ENCODE measurements at places on chromosomes 1 and 21.
A peak's percentile ranks its signal among the peaks of the same experiment; 100 is the strongest.

DNA sequence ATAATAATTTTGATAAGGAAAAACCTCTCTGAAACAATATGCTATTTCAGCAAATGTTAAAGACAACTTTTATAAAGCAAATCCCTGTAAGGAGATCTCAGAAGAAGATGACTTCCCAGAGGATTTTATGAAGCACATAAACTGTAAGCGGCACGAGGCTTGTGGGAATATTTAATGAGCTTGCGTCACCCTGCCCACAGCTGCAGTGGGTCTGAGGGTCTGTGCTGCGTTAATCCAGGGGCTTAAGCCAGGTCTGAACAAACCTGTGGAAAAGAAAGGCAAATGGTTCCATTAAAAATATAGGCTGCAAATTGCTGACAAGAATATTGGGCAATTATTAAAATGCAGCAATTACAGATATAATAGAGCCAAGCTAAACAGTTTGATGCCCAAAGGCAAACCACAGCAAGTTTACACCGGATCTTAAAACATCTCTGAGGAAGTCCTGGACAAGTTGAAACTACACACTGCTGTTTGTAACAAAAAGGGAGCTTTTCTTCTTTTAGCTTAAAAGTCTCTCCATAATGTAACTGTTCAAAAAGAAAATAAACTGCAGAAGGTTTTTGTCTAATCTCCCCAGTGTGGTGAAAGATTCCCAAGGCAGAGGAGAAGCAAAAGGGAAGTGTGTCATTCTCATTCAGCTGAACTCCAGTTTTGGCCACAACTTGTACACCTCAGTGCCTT, 21.8 kb downstream of the TGFBR3 start:
- DNase-seq = peak; percentile 78

GRCh38 chr1:216193839-216194443, 229.3 kb downstream of the USH2A start:
- peak; percentile 28 for DNase-seq

GRCh38 chr1:195520757-195521156, 1087.5 kb downstream of the KCNT2 start:
- no peak for DNase-seq

DNA sequence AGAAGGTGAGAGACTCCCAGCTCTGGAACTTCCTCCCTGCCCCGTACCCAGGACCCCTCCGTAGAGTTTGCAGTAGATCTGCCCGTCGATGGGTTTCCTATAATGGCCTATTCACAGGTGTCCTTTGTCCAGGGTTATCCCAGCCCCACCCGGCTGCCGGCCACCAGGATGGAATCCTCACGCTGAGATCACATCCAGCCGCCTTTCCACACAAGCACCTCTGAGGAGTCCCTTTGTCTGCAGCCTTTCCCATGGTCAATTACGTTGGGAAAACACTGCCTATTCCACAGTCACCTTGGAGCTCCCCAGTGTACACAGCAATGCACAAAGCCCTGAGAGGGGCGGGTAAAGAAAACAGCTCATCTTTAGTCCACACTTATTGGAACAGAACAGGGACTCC, 190.0 kb upstream of the EDN2 start:
- DNase-seq = no peak

DNA sequence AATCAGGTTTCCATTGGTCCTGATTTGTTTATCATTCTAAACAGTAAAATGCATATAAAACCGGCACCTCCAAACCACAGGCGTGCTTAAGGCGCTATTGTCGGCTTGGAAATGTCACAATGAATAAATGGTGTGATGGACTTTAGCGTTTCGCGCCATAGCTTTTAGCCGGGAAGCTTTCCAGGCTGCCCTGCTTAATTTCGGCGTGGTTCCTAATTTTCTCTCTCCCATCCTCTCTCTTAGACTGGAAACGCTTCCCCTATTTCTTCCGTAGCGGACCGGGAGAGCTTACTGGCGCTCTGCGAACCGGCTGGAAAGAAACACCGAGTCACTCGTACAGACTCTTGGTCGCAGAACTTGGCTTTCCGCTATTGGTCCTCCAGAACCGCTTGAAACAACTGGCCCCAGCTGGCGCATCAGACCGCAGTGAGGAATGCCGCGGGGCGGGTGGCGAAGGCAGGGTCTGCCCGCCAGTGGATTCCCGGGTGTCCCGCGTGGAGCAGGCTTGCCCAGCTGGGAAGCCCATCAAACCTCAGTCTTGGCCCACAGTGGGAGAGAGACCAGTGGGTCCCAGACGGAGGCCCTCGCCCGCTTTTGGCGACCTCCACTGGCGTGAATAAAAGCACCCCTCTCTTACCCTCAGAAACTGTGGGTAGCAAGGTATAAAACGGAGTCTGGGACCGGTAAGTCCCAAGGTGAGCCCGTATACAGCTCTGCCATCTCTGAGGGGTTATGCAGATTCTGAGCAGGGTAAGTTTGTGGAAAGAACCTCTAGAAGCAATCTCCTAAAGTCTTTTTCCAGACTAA, 4.0 kb upstream of the LHX8 start:
- no peak for DNase-seq

DNA sequence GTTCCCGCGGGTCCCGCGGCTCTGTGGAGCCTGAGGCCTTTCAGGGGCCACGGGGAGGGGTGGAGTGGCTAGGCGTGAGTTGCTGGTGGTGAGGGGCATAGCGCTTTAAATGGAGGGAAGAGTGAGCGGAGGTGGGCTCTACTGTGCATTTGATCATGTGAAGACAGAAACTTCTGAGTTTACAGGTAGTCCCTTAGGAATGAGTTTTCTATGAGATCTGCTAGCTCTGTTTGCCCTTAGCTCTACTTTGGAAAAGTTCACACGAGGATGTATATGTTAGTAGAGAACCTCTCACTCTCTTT, 593 bp downstream of the ST6GALNAC3 start:
- no peak for DNase-seq

DNA sequence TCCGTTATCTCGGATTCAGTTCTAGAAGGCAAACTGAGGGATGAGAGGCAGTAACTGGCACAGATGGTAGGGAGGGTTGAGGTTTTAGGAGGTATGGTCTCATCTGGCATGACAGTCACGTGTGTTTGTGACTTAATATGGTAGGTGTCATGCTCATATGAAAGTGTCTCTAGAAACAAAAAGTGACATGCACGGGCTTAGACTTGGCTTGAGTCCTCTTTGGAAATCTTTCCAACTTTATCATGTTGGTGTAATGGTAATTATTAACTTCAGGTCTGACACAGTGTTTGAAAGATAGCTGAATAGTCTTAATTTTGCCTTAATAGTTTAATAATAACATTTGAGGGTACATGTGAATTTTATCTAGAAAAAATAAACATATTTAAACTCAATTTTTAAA, 218.1 kb downstream of the FMN2 start:
- no peak for DNase-seq

All from ELR (cell line).